Right lung (tissue), 10 donors: ENCODE measurements at places on chromosomes 2 and 18. TPM values are rescaled to one million over a fixed set of nuclear protein-coding genes. Genes with fewer than 3 reads are reported as not detected.

DNA sequence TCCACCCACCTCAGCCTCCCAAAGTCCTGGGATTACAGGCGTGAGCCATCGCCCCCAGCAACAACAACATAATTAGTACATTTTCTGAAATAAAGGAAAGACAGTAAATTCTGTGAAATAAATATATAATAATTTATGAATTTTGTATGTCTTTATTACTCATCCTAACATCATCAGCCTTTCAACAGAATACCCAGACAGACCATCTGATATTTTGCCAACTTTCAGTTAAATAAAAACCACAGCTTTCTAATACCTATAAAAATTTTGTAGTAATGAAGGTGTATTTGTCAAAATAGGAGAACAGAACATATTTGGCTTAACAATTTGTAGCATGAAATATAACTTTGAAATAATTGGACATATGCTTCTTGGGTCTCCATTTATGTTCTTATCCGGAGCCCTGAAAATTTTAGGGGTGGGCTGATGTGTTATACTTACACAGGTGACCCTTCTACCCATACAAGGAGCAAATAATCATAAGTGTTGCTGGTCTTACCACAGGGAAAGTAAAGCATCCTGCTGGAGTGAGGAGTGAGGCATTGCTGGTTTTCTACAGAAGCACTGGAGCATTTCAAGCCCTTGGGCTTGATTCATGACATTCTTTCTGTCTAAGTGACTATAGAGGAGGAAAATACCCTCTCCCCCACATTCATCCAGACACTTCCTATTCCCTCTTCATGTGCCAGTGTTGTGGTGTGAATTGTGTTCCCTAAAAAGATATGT, 99.3 kb downstream of the SPOPL start:
- no peak for DNase-seq

GRCh38 chr18:46322411-46322891, 218.3 kb downstream of the HAUS1 start:
- DNase-seq: no peak

DNA sequence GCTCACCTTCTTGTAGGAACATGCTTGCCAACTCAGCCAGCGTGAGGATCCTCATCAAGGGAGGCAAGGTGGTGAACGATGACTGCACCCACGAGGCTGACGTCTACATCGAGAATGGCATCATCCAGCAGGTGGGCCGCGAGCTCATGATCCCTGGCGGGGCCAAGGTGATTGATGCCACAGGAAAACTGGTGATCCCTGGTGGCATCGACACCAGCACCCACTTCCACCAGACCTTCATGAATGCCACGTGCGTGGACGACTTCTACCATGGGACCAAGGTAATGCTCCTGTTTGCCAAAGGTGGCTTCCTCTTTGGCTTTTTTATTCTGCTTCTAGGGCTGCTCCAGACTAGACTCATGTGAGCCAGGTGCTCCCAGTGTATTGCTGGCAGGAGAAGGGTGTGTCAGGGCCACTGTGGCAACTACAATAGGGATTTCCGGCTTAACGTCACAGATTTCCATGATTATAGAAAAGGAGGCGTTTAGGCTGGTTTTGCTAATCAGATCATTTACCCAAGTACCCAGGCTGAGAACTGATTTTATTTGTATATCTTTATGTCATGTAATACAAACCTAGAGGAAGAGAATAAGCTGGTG, 50.6 kb downstream of the DPYSL5 start:
- no peak for DNase-seq

GRCh38 chr2:219054956-219055903, 5.5 kb downstream of the IHH start:
- no peak for DNase-seq

Gene MERTK
- polyA plus RNA-seq: 22.2 TPM

DNA sequence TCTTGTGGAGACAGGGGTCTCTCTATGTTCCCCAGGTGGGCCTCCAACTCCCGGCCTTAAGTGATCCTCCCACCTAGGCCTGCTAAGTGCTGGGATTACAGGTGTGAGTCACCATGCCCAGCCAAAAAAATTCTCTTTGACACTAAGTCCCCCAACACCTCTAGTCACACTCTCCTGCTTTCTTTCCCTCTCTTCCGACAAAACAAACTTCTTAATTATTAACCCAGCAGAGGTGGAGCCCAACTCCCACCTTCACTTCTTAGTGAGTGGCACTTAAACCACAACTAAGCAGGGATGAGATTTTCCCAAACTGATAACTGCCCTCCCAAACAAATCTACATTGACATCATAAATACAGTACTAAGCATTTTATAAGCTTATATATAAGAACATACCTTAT, 60.5 kb upstream of the PMAIP1 start:
- DNase-seq: no peak

DNA sequence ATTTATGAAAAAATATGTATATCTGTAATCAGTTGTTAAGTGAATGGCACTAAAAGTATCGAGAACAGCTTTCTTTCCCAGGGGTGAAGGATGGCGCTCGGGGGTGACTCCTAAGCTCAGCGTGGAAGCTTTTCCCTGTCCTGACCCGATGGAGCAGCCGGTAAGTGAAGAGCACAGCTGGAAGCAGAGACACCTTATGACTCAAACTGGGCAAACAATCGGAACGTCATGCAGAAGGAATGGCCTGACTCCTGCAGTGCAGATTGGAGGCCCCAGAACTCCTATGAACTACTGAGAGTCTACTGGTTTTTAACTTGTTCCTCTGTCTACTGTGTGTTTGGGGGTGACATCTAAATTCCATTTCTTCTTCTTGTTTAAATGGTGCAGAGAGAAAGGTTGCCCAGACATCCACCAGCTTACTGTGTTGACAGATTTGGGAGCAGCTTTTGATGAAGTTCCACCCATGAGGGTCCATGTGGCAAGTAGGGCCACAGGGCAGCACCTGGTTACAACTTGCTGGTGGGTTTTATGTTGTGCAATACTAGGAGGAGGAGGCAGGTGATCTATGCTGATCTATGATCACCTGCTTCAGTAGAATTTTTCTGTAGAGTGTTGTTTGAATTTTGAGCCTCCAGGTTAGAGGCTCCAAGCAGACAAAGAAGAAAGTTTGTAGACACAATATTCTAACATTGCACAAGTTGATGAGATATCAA, 52.8 kb upstream of the TMEM182 start:
- no peak for DNase-seq

- DNase-seq: peak; percentile 15
Observed at GRCh38 chr18:42931491-42931890, 184.0 kb downstream of the RIT2 start.

Gene MCEE
- 27.8 TPM for polyA plus RNA-seq

GRCh38 chr18:12836551-12836950, 47.5 kb downstream of the PTPN2 start:
- DNase-seq: no peak

DNA sequence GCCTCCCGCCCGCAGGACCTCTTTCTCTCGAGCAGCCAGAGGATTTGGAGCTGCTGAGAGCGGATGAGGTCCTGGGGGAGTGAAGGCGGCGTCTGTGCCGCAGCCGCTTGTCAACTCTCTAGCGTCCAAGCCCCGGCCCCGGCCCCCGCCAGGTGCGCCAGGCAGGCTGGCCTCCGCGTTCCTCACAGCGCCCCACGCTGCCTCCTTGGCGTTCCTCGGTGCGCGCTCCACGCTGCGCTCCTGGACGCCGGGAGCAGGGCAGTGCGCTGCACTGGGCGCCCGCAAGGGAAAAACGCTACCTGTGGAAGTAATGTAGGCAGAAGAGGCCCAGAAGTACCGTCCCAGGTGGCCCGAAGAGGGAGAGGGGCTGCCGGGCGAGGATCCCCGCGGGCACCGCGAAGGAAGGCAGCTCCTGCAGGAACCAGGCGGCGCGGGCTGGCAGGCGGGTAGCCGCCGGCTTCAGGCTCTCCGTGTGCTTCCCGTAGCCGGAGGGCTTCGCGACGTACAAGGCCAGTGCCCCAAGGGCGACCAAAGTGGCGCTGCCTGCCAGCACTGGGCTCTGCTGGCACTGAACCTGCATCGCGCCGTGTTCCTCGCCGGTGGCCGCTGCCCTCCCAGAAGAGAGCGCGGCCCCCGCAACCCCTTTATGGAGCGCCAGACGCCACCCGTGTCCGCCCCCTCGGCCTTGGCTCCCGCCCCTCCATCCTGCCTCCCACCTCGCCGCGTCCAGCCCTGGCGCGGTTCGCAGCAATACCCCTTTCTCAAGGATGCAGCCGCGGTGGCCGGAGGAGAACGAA, at the start of gene SRD5A2:
Gene SRD5A2 (minus strand): TSS at position 618 of the 797 bp plus-strand sequence. CDS start 38 bp downstream, at position 580.
- no peak for DNase-seq

Gene TMEM150A
- polyA plus RNA-seq: 16.9 TPM

GRCh38 chr18:55076643-55077218, 117.5 kb upstream of the CCDC68 start:
- no peak for DNase-seq

DNA sequence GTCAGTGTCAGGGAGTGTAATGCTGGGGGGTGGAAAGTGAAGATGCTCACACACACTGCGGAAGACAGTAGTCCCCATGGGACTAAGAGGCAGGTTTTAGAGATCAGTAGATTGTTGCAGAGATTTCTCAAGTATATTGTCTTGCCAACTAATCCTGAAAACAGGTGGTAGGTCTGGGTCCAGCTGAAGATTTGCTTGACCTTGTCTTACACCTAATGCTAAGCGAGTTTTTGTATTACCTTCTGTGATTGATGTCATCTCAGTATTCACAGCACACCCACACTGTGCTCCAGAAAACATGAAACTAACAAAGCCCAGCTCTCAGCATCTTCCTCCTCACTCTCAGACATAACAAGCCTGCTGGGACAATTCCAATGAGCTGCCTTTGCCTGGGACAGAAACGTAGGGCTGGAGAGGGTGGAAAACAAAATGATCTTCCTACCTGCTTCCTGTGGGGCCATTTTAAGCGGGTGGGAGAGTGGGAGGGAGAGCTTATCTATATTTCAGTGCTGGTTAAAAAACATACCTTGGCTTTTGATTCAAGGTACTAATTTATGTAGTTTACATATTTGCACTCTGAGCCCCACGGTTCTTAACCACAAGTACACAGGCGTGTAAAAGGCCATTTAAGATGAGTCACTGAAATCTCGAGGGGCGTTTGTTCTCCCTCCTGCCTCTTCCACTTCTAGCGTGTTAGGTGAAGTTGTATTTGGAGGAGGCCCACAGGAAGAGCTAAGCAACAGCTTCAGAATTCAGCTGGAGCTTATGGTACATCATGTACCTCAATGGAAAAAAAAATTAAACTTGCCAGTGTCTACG, 23.1 kb upstream of the RBMS1 start:
- no peak for DNase-seq

DNA sequence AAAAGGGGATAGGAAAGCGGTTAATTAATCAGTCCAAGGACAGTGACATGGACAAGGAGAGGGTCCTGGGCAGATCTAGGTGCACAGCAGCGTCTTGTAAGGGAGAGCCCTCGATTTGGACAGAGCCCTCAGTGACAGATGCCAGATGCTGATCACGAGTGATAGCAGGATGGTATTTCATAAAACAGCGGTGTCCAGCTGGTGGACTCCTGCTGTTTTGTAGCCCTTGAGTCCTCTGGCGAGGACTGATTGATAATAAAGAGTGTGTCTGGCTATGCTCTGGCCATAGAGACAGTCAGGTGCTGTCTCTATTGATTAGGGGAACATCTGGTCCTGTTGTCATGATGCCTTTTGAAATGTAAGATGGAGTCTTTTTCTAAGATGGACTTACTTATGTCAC, 180.7 kb downstream of the NCK2 start:
- DNase-seq: no peak

DNA sequence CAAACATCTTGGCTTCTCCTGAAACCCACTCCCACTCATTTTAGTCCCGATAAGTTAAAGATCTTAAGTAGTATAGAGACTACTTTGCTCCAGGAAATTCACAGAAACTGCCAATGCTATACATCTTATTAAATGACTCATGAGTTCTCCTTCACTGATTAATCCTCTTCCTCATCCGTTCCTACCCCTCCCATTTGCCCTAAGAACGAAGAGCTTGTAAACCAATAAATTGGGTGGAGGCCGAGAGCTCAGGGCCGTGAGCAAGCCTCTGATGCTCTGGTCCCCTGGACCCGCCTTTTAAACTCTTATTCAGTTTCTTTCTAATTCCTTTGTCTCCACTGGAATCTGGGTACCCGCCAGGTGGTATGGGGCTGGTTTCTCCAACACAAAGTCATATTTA, 68.6 kb downstream of the METTL8 start:
- no peak for DNase-seq

GRCh38 chr18:27860701-27861107, 316.2 kb downstream of the CDH2 start:
- no peak for DNase-seq

- DNase-seq: no peak
Observed at GRCh38 chr2:126909366-126909765, 10.7 kb downstream of the TEX51 start.

GRCh38 chr2:228039752-228040534, 141.5 kb downstream of the SPHKAP start:
- DNase-seq: no peak
